ENCODE measurements at places on chromosomes 5 and 9.

- no peak for DNase-seq
Observed at GRCh38 chr5:168165221-168165914, 126.1 kb upstream of the WWC1 start.

GRCh38 chr9:93120846-93121315, 13.2 kb downstream of the NINJ1 start:
- DNase-seq, result no peak

- no peak for DNase-seq
Observed at GRCh38 chr5:163260471-163260870, 176.9 kb upstream of the CCNG1 start.

DNA sequence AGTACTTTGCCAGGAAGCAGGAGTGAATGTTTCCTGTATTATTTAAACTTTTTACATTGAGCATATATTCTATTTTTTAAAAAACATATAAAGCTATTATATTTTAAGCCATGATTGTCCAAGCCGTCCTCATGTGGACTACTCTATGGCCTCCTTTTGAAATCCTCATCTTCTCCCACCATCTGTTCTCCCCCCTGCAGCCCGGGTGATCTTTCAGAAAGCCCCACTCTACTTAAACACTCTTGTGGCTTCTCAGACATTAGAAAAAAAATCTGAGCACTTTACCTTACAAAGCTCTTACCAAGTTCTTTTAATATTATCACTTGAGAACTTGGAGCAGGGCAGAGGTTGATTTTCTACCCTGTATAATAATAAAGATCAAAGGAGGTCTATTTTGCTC, 95.4 kb downstream of the CAVIN4 start:
- no peak for DNase-seq

GRCh38 chr5:135100011-135100410, 66.0 kb upstream of the PITX1 start:
- DNase-seq, result no peak

GRCh38 chr9:99370376-99370775, 148.3 kb downstream of the SEC61B start:
- DNase-seq, result no peak

DNA sequence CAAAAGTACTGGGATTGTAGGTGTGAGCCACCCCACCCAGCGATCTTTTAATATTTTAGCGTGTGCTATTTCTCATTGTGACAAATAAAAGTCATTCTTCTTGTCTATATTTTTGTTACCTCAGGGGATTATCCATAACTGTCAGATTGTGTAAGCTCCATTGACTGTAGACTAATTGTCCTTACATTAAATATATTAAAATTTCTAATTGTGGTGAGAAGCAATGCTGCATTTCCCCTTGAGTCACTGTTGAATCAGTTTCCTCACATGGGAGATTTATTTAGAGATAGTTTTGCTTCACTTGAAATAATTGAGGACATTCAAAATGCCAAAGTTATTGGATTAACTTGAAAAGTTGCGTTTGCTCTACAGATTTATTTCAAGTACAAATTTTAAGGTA, 782.4 kb upstream of the WWC1 start:
- DNase-seq, result no peak

- no peak for DNase-seq
Observed at GRCh38 chr9:125146247-125146646, 2.9 kb upstream of the SCAI start.

GRCh38 chr9:11962327-11962726, 730.9 kb upstream of the TYRP1 start:
- DNase-seq, result no peak

GRCh38 chr5:62328772-62329491, 22.9 kb downstream of the KIF2A start:
- no peak for DNase-seq

- no peak for DNase-seq
Observed at GRCh38 chr5:143025971-143026370, 255.8 kb downstream of the ARHGAP26 start.

- DNase-seq, result no peak
Observed at GRCh38 chr5:5198815-5199214, 58.7 kb downstream of the ADAMTS16 start.

GRCh38 chr9:83599071-83599470, 23.9 kb upstream of the IDNK start:
- DNase-seq, result no peak

GRCh38 chr5:58937031-58937681, 354.3 kb downstream of the RAB3C start:
- DNase-seq, result no peak

DNA sequence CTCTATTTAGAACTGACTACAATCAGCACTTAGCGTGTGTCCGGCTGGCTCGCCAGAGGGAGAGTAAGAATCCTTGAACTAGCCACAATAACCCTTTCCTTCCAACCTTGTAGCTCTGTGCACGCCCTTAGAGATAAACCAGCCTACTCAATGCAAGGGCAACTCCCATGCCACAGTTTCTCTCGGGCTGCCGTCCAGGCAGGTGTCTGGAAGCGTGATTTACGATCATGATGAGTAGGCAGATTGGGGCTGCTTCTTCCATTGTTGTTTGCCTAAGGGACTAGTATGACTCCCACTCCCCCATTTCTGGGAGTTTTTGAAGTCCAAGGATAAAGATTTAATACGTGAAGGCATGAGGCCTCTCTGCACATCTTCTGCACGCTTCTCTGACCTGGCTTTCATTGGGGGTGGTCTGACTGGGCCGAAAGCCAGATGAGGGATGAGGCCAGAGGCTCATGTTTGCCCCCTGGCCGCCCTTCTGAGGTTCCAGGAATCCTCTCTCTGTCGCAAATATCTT, 134.0 kb upstream of the MYO10 start:
- no peak for DNase-seq

DNA sequence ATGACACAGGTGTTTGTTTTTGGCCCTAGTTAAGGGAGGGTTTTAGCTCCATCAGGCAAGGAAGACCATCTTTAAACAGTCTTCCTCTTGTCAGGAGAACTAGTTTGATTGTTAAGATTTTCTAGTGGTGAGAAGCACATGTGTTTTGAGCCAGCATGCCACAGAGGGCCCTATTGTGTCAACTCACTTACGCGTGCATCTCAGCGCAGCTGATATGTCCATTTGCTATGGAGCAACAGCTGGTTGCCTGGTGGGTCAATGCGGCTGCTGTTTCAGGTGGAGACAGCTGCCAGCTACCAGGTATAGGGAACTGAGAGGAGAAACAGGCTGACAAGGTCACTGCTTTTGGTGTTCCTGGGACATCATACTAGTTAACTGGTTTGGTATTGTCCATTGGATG, 100.5 kb upstream of the PRRC1 start:
- no peak for DNase-seq

- no peak for DNase-seq
Observed at GRCh38 chr5:87164409-87164808, 103.3 kb upstream of the RASA1 start.

- DNase-seq, result no peak
Observed at GRCh38 chr5:45411971-45412612, 284.1 kb downstream of the HCN1 start.

- DNase-seq, result no peak
Observed at GRCh38 chr9:36337865-36338264, 62.2 kb downstream of the RNF38 start.
